MCF 10A (cell line): ENCODE measurements at places on chromosomes 4 and X. TPM values are rescaled to one million over a fixed set of nuclear protein-coding genes. Genes with fewer than 3 reads are reported as not detected.

The PLK4 gene
- 8.9 and 10.9 TPM in 2 replicates for total RNA-seq

The NAA11 gene
- not detected in 2 replicates for total RNA-seq

The TGIF2LX gene
- total RNA-seq, result not detected in 2 replicates

The LINC00632 gene
- total RNA-seq, result 7.4 and 16.9 TPM in 2 replicates

The CDKN2AIP gene
- 12.0 and 13.4 TPM in 2 replicates for total RNA-seq

The PPEF2 gene
- total RNA-seq, result not detected in 2 replicates

The PABPC5 gene
- not detected in 2 replicates for total RNA-seq

The ZFP42 gene
- total RNA-seq, result not detected in 2 replicates

The GAB3 gene
- total RNA-seq, result 2.0 and 2.1 TPM in 2 replicates

The PRICKLE3 gene
- 14.5 and 15.7 TPM in 2 replicates for total RNA-seq

The CLDN34 gene
- total RNA-seq, result not detected in 2 replicates

The CC2D2A gene
- total RNA-seq, result 7.7 and 8.6 TPM in 2 replicates

The PGAM4 gene
- total RNA-seq, result not detected in 2 replicates

The GPRIN3 gene
- total RNA-seq, result not detected in 2 replicates

The MAGEA2 gene
- total RNA-seq, result not detected in 2 replicates

The APLN gene
- total RNA-seq, result not detected in 2 replicates
